GM03348 (cell line): ENCODE measurements at places on chromosomes 6 and 20.

DNA sequence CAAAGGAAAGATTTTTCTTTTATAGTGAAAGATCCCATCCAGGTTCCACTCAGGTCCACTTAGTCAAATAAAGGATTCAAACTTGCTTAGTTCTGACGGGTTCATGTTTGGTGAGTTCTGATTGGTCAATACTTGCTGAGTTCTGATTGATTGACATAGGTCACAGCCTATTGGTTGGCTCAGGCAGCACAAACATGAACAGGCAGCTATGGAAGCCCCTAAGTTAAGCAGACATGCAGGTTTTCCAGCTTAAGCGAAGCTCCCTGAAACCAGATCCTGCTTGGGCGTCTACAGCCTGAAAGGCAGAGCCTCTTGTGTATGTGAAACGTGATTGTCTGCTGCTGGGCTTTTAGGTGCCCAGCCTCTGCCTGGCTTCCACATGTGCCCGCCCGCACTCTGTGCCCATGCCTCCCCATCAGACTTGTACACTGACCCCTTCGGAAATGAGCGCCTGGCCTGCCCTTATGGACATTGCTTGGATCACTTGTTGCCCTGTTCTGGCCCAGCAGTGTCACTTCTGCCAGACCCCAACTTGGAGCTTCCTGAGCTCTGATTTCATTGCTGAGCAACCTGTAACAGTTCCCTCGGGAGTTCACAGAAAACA, 45.4 kb upstream of the ECI2 start:
- peak; percentile 52 for DNase-seq

- DNase-seq, result no peak
These were observed 8.6 kb upstream of the ACAT2 start for GRCh38 chr6:159753081-159753872.

DNA sequence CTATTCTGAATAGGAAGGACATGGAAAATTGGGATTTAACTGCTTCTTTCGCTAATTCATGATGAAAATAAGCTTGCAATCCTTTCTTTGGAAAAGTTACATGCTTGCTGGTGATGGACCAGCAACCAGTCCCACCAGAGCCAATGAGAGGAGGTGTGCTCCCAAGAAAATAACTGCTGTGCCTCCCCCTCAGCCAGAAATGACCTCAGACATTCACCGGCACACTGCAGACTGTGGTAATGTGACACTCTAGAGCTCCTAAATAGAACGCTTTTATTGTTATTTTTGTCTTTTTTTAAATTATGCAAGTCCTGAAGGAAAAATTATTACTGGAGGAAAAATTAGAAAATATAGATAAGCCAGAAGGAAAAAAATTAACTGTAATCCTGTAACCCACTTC, 2.6 kb downstream of the PYGB start:
- peak; percentile 33 for DNase-seq

GRCh38 chr20:46583411-46584214, 33.2 kb upstream of the OCSTAMP start:
- DNase-seq, result no peak

- DNase-seq, result no peak
These were observed 291.9 kb upstream of the SGK1 start for GRCh38 chr6:134609716-134610261.

DNA sequence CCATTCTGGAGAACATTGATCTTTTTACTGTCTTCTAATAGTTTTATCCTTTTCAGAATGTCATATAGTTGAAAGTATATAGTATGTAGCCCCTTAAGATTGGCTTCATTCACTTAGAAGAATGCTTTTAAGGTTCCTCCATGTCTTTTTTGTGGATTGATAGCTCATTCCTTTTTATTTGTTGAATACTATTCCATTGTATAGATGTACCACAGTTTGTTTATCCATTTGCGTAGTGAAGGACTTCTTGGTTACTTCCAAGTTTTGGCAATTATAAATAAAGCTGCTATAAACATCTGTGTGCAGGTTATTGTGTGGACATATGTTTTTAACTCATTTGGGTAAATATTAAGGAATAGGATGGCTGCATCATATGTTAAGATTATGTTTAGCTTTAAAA, 27.8 kb downstream of the ABT1 start:
- no peak for DNase-seq

DNA sequence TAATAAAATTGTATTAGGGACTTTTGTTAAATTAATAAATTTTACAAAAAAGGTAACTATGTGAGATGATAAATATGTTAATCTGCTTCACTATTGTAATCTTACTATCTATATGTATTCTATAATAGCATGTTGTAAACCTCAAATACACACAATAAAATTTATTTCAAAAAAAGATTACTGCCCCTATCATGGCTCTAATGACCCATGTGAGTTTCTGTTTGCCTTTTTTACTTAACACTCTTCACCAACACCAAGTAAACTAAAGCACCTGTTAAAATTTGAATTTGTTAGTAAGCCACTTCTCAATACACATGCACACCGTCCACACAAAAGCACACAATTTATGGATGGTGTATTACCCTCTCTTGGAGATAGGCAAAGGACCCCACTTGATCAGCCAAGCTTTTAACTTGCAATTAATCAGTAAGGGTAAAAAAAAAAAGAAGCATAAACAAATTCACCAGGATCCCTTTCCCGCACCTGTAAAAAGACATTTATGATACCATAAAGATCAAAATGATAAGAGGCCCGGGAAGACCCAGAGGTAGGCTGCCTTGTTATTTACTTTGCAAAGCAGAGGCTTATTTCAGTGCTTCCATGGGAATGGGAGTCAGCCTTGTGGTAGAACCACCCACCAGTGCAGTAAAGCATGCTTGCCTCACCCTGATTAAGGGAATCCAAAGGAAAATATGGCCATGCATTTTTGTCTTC, 28.6 kb upstream of the PKHD1 start:
- no peak for DNase-seq

- no peak for DNase-seq
These were observed 179.6 kb downstream of the TFAP2C start for GRCh38 chr20:56808732-56809131.

DNA sequence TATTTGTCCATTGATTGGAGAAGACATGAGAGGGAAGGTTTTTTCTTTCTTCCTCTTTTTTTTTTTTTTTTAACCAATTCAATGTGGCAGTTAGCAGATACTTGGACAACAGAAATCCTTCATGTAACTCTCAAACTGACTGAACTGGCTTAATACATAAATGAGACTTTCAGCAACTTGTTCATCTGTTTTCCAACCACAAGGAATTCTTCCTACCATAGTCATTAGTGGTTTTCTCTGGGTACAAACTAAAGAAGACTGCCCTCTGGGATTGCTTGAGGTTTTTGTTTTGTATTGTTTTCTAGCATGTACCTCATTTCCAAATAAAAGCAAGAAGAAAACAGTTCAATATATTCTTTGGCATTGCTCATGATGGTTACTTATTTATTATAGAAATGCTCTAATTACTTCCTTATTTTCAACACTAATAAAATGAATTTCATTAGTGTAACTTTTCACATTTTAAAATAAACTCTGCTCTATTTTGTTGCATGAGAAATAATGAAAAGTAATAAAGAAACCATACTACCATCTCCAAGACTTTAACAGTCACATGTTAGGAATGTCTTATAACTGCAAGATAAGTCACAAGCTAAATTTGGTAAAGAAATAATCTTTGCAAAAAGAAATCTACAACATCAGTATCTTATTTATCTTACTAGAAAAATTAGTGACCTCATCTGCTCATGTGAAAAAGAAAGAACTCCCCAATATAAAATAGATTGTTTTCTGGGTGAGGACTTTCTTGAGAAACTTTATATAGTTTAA, 52.0 kb downstream of the ME1 start:
- peak; percentile 50 for DNase-seq

GRCh38 chr6:79797912-79798311, 149.4 kb downstream of the ELOVL4 start:
- DNase-seq, result no peak

GRCh38 chr6:81744131-81744530, 8.3 kb downstream of the TENT5A start:
- no peak for DNase-seq

- no peak for DNase-seq
These were observed 24.9 kb downstream of the RNF144B start for GRCh38 chr6:18412068-18412467.

DNA sequence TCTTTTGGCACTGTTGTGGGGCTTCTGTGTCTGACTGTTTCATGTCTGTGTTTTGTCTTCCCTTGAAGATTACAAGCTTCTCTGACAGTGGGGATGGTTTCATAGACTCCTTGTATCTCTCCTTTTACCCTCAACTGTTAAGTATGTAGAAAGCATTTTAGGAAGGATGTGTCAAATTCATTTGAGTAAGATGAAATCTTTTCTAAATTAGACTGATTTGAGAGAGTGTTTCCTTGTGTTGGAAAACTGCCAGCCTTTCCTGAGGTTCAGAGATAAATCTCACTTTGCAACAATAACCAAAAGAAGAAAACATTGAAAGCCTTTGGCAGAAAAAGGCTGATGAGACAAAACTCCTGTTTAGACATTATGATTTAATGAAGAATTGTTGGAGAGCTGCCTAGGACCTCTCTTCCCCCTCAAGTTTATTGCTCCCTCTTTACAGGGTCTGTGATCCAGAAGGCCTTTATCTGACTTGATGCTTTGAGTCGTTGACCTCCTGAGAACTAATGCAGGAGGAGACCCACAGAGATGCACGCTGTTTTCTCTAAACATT, 68.3 kb downstream of the ANKS1A start:
- no peak for DNase-seq

- DNase-seq, result no peak
These were observed 206.5 kb upstream of the EYA4 start for GRCh38 chr6:133034509-133035206.

- DNase-seq, result no peak
These were observed 80.9 kb downstream of the REPS1 start for GRCh38 chr6:138907167-138907566.

- peak; percentile 31 for DNase-seq
These were observed 1.9 kb downstream of the RNF217 start for GRCh38 chr6:124963831-124964763.

GRCh38 chr6:89613790-89614189, 24.8 kb downstream of the LYRM2 start:
- no peak for DNase-seq

- no peak for DNase-seq
These were observed 89.8 kb downstream of the MYB start for GRCh38 chr6:135270676-135271536.

- no peak for DNase-seq
These were observed 140.0 kb upstream of the RNF217 start for GRCh38 chr6:124822204-124822613.

DNA sequence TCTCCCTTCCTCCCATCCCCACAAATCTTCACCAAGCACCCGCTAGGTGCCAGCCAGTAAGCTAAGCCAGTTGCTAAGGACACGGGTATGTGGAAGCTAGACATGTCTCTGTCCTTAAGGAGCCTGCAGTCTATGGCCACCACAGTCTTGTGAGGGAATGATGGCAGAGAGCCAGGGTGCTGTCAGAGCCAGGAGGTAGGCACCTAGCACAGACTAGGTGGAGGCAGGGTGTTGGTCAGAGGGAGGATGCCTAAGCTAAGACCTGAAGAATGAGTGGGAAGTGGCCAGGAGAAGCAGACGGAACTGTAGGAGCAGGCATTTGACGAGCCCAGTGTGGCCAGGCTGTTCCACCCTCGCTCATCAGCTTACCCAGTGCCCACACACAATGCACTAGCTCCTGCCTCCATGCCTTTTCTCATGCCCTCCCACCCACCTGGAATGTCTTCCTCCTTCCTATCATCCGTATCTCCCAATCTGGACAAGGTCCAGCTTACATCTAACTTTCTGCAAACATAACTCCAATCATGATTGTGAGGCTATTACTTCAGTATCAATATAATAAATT, 125.6 kb downstream of the FOXC1 start:
- DNase-seq, result no peak

GRCh38 chr6:38876475-38876874, 161.4 kb downstream of the DNAH8 start:
- no peak for DNase-seq

- no peak for DNase-seq
These were observed 19.0 kb upstream of the SNRPB2 start for GRCh38 chr20:16710781-16711180.

DNA sequence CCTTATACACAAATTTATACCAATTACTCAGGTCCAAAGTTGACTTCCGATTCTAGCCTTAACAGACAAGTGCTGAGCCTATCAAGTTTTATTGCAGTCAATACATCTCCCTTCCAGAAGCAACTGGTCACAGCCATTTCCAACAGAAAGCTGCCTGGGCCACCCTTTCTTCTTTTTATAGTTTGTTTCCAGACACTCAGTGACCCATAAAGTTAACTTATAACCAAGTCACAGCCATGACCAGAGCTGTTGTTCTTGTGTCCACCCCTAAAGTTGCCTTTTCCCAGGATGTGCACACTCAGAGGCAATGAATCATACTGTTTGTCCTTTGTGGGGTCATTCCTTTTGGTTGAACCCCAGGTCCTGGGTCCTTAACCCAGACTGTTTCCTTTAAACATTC, 89.9 kb downstream of the CD83 start:
- no peak for DNase-seq

DNA sequence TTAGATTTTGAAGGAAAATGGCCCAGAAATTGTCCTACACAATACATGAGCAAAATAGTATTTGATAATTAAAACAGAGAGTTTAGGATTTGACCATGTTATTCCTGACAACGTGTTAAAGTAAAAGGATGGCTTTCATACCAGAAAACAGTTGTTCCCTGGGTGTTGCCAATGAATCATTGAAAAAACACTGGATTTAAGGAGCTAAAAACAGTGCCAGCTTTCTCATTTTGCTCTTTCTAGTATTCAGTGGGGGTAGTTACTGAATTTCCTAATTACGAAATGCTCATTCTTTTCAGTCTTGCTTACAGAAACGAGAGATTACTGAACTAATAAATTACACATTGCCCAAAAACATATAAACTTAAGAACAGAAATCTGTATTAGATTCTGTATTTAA, 26.6 kb upstream of the SNAP91 start:
- DNase-seq, result no peak

DNA sequence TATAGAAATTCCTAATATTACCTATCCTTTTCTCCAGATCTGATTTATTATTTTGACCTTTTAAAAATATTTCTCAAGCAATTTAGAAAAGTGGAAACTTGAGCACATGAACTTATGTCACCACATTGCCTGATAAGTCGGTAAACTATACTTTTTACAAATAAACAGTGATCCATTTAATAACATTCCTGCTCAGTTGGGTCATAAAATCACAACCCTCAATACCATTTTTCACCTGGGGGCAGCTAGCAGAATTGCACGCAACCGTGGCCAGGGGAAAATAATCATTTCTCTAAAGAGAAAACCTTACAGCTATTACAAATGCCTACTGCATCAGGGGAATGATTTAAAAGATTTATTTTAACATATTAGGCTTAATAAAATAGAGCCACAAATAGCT, 614.5 kb downstream of the PHF3 start:
- no peak for DNase-seq
